ENCODE measurements at places on chromosomes 16 and 17.

- no peaks in the 10 kb centered on the region for H3K27me3 ChIP-seq
- DNase-seq = no peak
- H3K36me3 ChIP-seq = no peaks in the 10 kb centered on the region
Observed at GRCh38 chr16:87765473-87765775, 362 bp downstream of the KLHDC4 start.

DNA sequence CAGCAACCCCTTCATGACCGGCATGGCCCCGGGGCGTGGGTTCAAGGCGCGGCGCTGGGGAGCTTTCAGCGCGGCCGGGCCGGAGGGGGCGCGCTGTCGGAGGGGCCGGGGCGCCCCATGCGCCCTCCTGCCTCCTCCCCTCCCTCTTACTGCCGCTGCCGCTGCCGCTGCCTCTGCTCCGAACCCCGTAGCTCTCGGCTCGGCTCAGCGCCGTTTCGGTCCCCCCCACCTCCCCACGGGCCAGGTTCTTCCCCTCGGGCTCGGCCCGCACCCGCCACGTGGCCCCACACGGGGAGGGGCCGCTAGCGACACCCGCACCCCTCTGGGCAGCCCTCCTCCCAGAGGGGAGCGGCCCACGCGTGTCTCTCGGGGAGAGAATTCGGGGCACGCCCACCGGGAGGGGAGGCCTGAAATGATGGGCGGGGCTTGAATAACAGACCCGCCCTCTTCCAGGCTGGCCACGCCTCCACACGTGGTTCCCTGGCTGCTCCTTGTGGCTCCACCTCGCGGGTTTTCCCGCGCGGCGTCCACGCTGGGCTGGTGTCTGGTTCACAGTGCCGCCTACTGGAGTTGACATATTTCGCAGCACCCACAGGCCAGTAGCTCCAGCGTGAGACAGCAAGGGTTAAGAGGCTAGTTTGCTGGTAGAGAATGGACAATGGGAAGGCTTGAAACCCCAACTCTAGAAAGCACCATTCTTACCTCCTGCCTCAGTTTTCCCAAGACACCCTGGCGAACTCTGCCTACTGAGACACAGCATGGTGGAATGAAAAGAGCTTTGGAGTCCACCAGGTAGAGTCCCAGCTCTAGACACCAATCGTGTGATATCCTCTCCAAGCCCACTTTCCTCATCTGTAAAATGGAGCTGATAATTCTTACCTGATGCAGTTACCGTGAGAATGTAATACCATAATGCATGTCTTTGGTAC, at the start of gene KCNH4:
Gene KCNH4 (minus strand): TSS at position 221 of the 929 bp plus-strand sequence. CDS start 197 bp downstream, at position 24.
- H3K4me1 ChIP-seq = peaks cover 14% of the 10 kb centered on the region
- peak within 1 kb of the TSS; percentile 19 for H3K4me3 ChIP-seq
- no peak within 1 kb of the TSS for H3K27ac ChIP-seq

GRCh38 chr17:17928398-17929287, 43.6 kb downstream of the TOM1L2 start:
- H3K4me3 ChIP-seq = no peak overlapping the region
- no peak for DNase-seq
- peaks cover 6% of the 10 kb centered on the region for H3K4me1 ChIP-seq
- no peak overlapping the region for H3K27ac ChIP-seq

GRCh38 chr17:77958716-77959125, 218 bp downstream of the TNRC6C start:
- H3K4me1 ChIP-seq = peaks cover 9% of the 10 kb centered on the region
- H3K27ac ChIP-seq = peak overlapping the region; percentile 79
- H3K36me3 ChIP-seq = no peaks in the 10 kb centered on the region
- DNase-seq = no peak
- H3K4me3 ChIP-seq = peak overlapping the region; percentile 68

- no peaks in the 10 kb centered on the region for H3K4me1 ChIP-seq
- no peak overlapping the region for H3K4me3 ChIP-seq
- no peaks in the 10 kb centered on the region for H3K36me3 ChIP-seq
- H3K27ac ChIP-seq = no peak overlapping the region
Observed at GRCh38 chr17:12911239-12911638, 106.6 kb downstream of the ELAC2 start.

DNA sequence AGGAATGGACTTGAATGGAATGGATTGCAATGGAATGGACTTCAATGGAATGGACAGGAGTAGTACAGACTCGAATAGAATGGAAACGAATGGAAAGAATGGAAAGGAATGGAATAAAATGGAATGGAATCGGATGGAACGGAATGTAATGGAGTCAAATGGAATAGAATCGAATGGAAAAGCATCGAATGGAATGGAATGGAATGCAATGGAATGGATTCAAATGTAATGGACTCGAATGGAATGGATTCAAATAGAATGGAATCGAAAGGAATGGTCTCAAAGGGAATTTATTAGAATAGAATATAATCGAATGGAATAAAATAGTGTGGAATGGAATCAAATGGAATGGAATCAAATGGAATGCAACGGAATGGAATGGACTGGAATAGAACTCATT, 484.9 kb upstream of the WSB1 start:
- H3K36me3 ChIP-seq = no peaks in the 10 kb centered on the region
- no peak overlapping the region for H3K27ac ChIP-seq
- DNase-seq = no peak
- no peaks in the 10 kb centered on the region for H3K4me1 ChIP-seq

DNA sequence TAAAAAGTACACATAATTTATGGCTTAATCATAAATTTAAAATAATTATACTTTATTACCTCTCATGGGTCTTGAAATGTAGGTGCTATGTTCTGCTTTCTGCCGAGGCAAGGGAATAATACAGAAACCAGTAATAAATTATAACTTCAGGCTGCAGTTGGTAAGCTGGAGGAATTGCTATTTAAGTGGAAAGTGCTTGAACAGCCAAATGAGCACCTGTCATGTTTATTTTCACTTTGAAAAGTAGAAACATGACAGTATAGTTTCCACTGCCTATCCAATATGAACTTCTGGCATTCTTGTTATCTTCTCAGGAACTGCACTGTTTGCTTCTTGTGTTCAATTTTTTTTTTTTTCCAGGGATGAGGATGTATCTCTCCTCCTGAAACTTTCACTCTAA, 146.0 kb downstream of the FTO start:
- DNase-seq = no peak
- no peak overlapping the region for H3K4me3 ChIP-seq
- H3K36me3 ChIP-seq = no peaks in the 10 kb centered on the region
- H3K27me3 ChIP-seq = no peaks in the 10 kb centered on the region
- no peaks in the 10 kb centered on the region for H3K4me1 ChIP-seq
- H3K27ac ChIP-seq = no peak overlapping the region

DNA sequence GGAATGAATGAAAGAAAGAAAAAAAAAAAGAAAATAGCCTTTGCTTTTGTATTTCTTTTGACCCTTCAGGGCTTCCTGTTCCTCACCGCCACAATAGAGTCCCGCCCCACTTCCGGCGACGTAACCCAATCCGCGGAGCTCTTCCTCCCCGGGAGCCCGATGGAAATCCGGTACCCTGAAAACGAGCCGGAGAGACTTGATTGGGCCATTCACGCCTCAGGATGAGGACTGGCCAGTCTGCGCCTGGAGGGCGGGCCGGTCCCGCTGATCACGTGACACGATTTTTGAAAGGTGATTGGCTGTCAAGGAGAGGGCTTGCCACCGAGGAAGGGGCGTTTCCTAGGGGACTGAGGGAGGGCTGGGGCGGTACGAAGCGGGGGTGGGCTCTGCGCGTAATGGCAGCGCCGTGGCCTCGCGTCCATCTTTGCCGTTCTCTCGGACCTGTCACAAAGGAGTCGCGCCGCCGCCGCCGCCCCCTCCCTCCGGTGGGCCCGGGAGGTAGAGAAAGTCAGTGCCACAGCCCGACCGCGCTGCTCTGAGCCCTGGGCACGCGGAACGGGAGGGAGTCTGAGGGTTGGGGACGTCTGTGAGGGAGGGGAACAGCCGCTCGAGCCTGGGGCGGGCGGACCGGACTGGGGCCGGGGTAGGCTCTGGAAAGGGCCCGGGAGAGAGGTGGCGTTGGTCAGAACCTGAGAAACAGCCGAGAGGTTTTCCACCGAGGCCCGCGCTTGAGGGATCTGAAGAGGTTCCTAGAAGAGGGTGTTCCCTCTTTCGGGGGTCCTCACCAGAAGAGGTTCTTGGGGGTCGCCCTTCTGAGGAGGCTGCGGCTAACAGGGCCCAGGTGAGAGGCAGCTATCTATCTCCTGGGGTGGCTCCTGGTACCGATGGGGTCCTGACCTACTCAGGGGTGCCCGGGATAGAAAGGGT, at the start of the genes PSME3IP1 and RSPRY1:
Gene PSME3IP1 (minus strand): TSS at position 95 of the 927 bp plus-strand sequence. CDS start 12,185 bp downstream, outside the sequence.
Gene RSPRY1 (plus strand): TSS at position 385 of the 927 bp plus-strand sequence. CDS start 18,330 bp downstream, outside the sequence.
- DNase-seq = peak; percentile 98
- H3K27me3 ChIP-seq = no peaks in the 10 kb centered on the region
- peak within 1 kb of the TSS; percentile 85 for H3K27ac ChIP-seq
- no peaks in the 10 kb centered on the region for H3K36me3 ChIP-seq
- peaks cover 15% of the 10 kb centered on the region for H3K4me1 ChIP-seq
- peak within 1 kb of the TSS; percentile 94 for H3K4me3 ChIP-seq

GRCh38 chr17:31472137-31472536, 80.7 kb downstream of the RAB11FIP4 start:
- no peaks in the 10 kb centered on the region for H3K4me1 ChIP-seq
- H3K27me3 ChIP-seq = no peaks in the 10 kb centered on the region
- DNase-seq = no peak
- H3K4me3 ChIP-seq = no peak overlapping the region

- no peaks in the 10 kb centered on the region for H3K4me1 ChIP-seq
- no peaks in the 10 kb centered on the region for H3K36me3 ChIP-seq
- no peak overlapping the region for H3K4me3 ChIP-seq
- H3K27ac ChIP-seq = no peak overlapping the region
- H3K27me3 ChIP-seq = no peaks in the 10 kb centered on the region
- DNase-seq = peak; percentile 17
Observed at GRCh38 chr17:3020381-3020780, 43.0 kb downstream of the OR1D5 start.

- DNase-seq = no peak
- no peak overlapping the region for H3K4me3 ChIP-seq
- H3K4me1 ChIP-seq = no peaks in the 10 kb centered on the region
Observed at GRCh38 chr17:39178536-39178935, 12.6 kb upstream of the ARL5C start.

- DNase-seq = no peak
- no peaks in the 10 kb centered on the region for H3K4me1 ChIP-seq
- no peak overlapping the region for H3K4me3 ChIP-seq
- no peaks in the 10 kb centered on the region for H3K27me3 ChIP-seq
- no peaks in the 10 kb centered on the region for H3K36me3 ChIP-seq
Observed at GRCh38 chr17:77531002-77531401, 390.2 kb downstream of the SEC14L1 start.

DNA sequence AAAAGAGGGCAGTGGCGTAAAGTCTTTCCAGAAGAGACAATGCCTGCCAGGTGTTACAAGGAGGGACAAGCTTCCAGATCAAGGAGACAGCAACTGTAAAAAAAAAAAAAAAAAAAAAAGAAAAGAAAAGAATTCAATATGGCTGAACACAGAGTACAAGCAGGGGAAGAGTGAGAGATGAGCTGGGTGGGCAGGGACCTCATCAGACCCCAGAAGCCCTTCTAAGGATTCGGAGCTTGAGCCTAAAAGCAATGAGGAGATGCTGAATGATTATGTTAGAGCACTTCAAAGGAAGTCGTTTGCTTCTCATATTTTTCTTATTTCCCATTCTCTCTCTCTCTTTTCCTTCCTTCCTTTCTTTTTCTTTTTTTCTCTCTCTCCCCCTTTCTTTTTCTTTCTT, 103.0 kb downstream of the YPEL2 start:
- H3K27me3 ChIP-seq = no peaks in the 10 kb centered on the region
- H3K27ac ChIP-seq = no peak overlapping the region
- H3K36me3 ChIP-seq = no peaks in the 10 kb centered on the region

- no peak for DNase-seq
- H3K27me3 ChIP-seq = no peaks in the 10 kb centered on the region
- no peak overlapping the region for H3K4me3 ChIP-seq
- no peak overlapping the region for H3K27ac ChIP-seq
Observed at GRCh38 chr17:71709946-71710345, 410.9 kb upstream of the SOX9 start.

DNA sequence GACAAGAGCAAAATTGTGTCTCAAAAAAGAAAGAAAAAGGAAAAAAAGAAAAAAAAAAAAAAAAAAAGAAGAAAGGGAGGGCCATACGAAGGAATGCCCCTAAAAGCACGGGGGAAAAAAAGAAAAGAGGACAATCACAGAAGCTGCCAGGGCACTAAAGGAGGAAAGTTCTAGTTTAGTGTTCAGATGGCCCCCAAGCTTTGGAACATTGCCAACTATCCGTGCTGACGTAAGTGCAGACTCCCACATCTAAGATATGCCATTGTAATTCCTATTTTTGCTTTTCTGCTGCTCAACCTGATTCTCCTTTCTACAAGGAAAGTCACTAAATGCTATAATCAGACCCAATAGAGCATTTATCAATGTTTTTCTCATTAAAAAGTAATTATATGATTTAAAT, 842.1 kb downstream of the KCNJ2 start:
- H3K27me3 ChIP-seq = no peaks in the 10 kb centered on the region
- H3K27ac ChIP-seq = no peak overlapping the region
- no peaks in the 10 kb centered on the region for H3K4me1 ChIP-seq
- H3K4me3 ChIP-seq = no peak overlapping the region

DNA sequence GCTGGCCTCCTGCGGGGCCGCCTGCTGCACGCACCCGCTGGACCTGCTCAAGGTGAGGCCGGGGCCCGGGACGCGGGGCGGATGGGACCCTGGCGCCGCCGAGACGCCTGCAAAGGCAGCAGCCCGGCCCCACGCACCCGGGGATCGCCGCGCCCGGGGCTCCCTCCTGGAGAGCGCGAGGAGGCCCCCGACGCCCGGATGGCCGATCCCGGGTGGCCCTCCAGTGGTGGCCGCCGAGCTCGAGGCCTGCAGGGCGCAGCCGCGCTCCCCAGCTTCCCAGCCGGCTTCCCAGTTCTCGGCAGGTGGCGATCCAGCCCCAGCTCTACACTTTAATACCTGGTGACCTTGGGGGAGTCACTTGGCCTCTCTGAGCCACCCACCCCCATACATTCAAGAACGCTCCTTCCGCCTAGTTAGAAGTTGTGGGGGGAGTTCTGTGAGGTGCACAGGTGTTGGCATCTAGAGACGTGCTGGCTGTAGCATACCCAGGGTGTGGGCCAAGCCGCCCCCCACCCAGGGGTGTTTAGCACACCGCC, 452 bp downstream of the SLC25A10 start:
- H3K4me3 ChIP-seq = peak overlapping the region; percentile 72
- peaks cover 18% of the 10 kb centered on the region for H3K4me1 ChIP-seq
- no peaks in the 10 kb centered on the region for H3K36me3 ChIP-seq
- no peaks in the 10 kb centered on the region for H3K27me3 ChIP-seq
- H3K27ac ChIP-seq = no peak overlapping the region

GRCh38 chr16:69762814-69763598, 874 bp downstream of the WWP2 start:
- DNase-seq = no peak
- no peaks in the 10 kb centered on the region for H3K4me1 ChIP-seq
- no peaks in the 10 kb centered on the region for H3K36me3 ChIP-seq
- H3K27me3 ChIP-seq = no peaks in the 10 kb centered on the region
- peak overlapping the region; percentile 82 for H3K27ac ChIP-seq
